ENCODE measurements at places on chromosomes 12 and 14. TPM values are rescaled to one million over a fixed set of nuclear protein-coding genes. Genes with fewer than 3 reads are reported as not detected.

Gene BICDL1
- 8.0 TPM for polyA plus RNA-seq

Gene CPNE6
- not detected for polyA plus RNA-seq

Gene RIMBP2
- polyA plus RNA-seq = 0.12 TPM

Gene AMHR2
- not detected for polyA plus RNA-seq

Gene VDR
- polyA plus RNA-seq = 29.0 TPM

DNA sequence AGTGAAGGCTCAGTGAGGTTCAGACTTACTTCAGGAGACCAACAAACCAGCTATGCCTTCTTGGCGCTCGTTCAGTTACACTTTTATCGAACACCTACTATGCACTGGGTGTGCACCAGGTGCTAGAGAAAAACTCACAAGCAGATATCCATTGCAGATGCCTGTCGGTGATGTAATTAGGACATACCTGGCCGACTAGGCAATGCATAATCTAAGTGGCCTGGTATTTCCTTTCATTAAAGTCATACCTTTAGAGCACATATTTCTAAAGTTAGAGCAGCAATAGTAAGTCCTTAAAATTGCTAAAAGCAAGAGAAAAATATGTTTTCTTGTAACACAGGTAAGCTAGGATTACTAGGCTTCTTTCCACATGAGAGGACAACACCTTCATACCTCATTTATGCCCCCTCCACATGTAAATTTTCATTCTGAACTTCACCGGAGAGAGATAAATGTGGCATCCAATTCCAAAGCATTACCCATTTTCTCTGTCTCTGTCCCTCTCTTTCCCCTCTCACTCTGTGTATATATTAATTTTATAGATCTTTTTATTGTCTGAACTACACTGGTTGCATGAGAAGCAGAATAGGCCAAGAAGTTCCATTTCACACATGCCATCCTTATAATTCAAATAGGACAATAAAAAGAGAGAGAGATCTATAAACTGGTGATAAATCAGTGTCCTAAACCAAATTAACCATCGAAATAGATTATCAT, 242.2 kb downstream of the SPTSSA start:
- H3K4me1 ChIP-seq = peaks cover 28% of the 10 kb centered on the region
- no peaks in the 10 kb centered on the region for H3K27me3 ChIP-seq
- H3K36me3 ChIP-seq = no peaks in the 10 kb centered on the region
- H3K4me3 ChIP-seq = no peak overlapping the region

DNA sequence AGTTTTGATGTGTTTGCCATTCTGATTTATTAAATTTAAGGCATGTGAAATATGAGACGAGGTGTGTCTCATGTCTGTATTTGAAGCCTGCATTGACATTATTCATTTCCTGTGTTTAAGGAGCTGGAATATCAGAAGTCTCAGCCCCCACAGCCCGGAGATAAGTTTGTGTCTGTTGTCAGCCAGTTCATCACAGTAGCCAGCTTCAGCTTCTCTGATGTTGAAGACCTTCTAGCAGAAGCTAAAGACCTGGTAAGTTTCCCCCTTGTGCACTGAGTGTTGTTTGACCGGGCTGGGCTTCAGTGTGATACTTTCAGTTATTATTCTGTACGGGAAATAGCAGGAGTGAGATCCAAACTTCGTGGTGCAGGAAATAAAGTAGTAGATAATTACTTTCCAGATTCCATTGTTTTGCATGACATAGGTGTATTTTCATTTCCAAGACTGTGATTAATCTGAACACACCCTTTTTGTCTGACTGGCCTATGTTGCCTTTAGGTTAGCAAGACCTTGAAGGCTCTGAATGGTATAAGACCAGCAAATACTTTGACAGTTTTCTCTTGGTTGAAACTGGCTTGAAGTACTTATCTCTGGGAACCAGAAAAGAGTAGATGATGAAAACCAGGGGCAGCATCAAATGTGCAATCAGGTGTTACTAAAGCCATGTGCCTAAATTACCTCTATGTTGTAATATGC, 101.5 kb downstream of the GPR135 start:
- H3K4me3 ChIP-seq = peak overlapping the region; percentile 90
- H3K36me3 ChIP-seq = peaks cover 7% of the 10 kb centered on the region

DNA sequence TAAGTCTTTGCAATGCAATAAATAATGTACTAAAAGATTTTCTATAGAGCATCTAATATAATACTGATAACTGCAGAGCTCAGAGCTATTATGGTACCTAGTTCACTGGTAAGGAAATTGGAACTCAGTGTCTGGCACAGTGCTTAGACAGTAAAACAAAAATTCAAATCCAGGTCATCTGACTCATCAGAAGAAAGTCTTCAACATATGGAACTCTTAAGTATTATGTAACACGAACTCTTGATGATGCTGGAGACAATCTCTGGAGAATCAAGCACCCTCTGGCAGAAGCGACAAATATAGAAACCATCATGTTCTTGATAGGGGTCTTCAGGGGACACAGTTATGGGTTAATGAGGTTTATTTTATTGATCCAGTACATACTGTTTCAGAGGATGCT, 37.3 kb upstream of the TRHDE start:
- H3K4me3 ChIP-seq = no peak overlapping the region
- DNase-seq = no peak
- no peaks in the 10 kb centered on the region for H3K36me3 ChIP-seq
- no peaks in the 10 kb centered on the region for H3K27me3 ChIP-seq
- no peaks in the 10 kb centered on the region for H3K4me1 ChIP-seq
- no peak overlapping the region for H3K27ac ChIP-seq

GRCh38 chr12:76085520-76085868, 1.0 kb upstream of the NAP1L1 start:
- peaks cover 29% of the 10 kb centered on the region for H3K4me1 ChIP-seq
- no peaks in the 10 kb centered on the region for H3K36me3 ChIP-seq
- peak overlapping the region; percentile 87 for H3K27ac ChIP-seq
- no peaks in the 10 kb centered on the region for H3K27me3 ChIP-seq

DNA sequence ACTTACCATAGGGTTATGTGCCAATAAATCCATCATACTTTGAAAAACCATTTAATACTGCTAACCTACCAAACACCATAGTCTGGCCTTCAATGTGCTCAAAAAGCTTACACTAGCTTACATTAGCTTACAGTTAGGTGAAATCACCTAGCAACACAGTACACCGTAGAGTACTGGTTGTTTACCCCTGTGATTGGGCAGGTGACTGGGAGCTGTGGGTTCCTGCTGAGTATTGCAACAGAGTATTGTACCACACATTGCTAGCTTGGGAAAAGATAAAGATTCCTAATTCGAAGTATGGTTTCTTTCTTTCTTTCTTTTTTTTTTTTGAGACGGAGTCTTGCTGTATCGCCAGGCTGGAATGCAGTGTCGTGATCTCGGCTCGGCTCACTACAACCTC, 5.6 kb downstream of the ATP5MC2 start:
- H3K27ac ChIP-seq = no peak overlapping the region
- H3K27me3 ChIP-seq = no peaks in the 10 kb centered on the region
- H3K4me3 ChIP-seq = no peak overlapping the region
- DNase-seq = no peak

GRCh38 chr14:106372870-106373652, 846.7 kb downstream of the TMEM121 start:
- no peak overlapping the region for H3K4me3 ChIP-seq
- no peaks in the 10 kb centered on the region for H3K36me3 ChIP-seq
- no peak for DNase-seq
- H3K27me3 ChIP-seq = no peaks in the 10 kb centered on the region

DNA sequence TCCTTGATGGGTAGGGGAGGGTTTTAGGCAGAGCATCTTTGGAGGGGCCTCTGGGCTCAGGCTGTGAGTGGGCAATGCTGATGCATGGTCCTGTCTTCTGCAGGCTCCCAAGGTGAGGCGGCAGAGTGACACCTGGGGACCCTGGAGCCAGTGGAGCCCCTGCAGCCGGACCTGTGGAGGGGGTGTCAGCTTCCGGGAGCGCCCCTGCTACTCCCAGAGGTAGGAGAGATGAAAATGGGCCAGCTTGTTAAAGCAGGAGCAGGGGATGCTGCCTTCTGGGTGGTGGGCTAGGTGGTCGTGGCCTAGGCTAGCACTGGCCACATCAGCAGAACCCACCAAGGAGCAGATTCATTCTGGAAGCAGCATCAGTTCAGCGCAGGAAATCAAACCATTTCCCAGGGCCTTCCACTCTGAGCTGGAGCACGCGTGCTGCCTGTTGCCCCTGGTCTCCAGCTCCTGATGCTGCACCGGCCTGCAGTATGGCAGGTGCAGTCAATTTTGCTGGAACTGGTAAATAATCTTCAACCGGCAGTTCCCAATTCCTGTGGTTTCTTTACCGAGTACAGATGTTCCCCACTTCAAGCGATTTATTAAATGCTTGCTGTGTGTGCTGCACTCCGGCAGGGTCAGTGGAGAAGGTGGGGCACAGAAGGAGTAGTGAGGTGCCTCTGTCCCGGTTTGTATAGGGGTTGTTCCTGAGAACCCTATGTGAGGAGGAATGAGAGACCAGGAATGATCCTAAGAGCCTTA, 7.4 kb downstream of the PAPLN start:
- DNase-seq = no peak
- peaks cover 36% of the 10 kb centered on the region for H3K4me1 ChIP-seq
- peaks cover 10% of the 10 kb centered on the region for H3K27me3 ChIP-seq
- no peaks in the 10 kb centered on the region for H3K36me3 ChIP-seq

DNA sequence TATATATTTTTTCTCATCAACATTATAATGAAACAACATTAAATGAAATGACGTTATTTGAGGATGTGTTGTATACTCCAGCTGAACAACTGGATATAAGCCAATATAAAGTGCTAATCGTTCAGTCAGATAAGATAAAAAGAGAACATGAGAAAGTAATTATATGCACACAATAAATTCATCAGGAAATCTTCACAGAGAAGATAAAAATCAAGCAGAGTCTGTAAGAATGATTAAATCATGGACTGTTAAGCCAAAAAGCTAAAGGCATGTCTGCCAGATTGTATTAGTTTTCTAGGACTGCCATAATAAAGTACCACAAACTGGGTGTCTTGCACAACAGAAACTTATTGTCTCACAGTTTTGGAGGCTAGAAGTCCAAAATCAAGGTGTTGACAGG, 178.6 kb downstream of the NELL2 start:
- DNase-seq = no peak
- H3K36me3 ChIP-seq = no peaks in the 10 kb centered on the region
- H3K4me1 ChIP-seq = no peaks in the 10 kb centered on the region
- H3K27ac ChIP-seq = no peak overlapping the region
- H3K27me3 ChIP-seq = no peaks in the 10 kb centered on the region
- no peak overlapping the region for H3K4me3 ChIP-seq

DNA sequence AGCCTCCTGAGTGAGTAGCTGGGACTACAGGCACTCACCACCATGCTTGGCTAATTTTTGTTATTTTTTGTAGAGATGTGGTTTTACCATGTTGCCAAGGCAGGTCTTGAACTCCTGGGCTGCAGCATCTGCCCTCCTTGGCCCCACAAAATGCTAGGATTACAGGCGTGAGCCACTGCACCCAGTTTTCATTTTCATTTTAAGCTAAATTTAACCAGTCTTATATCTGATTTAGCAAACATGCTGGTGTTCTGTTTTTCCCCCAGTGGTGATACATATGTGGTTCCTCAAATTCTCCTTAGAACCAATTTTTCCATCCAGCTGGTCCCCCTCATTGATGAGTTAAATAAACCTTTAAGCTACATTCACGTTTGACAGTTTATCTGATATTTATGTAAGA, 43.8 kb upstream of the BICD1 start:
- no peaks in the 10 kb centered on the region for H3K36me3 ChIP-seq
- no peak for DNase-seq
- H3K4me3 ChIP-seq = no peak overlapping the region
- no peak overlapping the region for H3K27ac ChIP-seq
- no peaks in the 10 kb centered on the region for H3K4me1 ChIP-seq

GRCh38 chr14:88866305-88866704, 41.9 kb downstream of the TTC8 start:
- DNase-seq = no peak
- no peak overlapping the region for H3K4me3 ChIP-seq
- H3K36me3 ChIP-seq = no peaks in the 10 kb centered on the region
- no peaks in the 10 kb centered on the region for H3K4me1 ChIP-seq

DNA sequence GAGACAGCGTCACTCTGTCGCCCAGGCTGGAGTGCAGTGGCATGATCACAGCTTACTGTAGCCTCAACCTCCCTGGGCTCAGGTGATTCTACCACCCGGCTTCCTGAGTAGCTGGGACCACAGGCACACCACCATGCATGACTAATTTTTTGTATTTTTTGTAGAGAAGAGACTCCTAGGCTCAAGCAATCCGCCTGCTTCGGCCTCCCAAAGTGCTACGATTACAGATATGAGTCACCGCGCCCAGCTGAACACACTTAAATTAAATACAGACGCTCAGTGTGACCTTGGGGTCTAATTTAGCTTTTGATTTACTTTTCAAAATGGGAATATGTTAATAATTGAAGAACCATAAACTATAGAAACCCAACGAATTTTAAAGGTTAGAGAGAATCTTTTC, 77.2 kb downstream of the C2CD5 start:
- DNase-seq = no peak
- H3K4me3 ChIP-seq = no peak overlapping the region
- no peak overlapping the region for H3K27ac ChIP-seq
- no peaks in the 10 kb centered on the region for H3K36me3 ChIP-seq

GRCh38 chr12:49298160-49298559, 3.2 kb downstream of the PRPH start:
- peaks cover 47% of the 10 kb centered on the region for H3K27me3 ChIP-seq
- H3K27ac ChIP-seq = no peak overlapping the region
- no peaks in the 10 kb centered on the region for H3K36me3 ChIP-seq

GRCh38 chr14:68637106-68638021, 155.5 kb downstream of the ZFP36L1 start:
- H3K27me3 ChIP-seq = no peaks in the 10 kb centered on the region
- H3K27ac ChIP-seq = no peak overlapping the region
- DNase-seq = no peak
- peaks cover 10% of the 10 kb centered on the region for H3K4me1 ChIP-seq
- no peak overlapping the region for H3K4me3 ChIP-seq

DNA sequence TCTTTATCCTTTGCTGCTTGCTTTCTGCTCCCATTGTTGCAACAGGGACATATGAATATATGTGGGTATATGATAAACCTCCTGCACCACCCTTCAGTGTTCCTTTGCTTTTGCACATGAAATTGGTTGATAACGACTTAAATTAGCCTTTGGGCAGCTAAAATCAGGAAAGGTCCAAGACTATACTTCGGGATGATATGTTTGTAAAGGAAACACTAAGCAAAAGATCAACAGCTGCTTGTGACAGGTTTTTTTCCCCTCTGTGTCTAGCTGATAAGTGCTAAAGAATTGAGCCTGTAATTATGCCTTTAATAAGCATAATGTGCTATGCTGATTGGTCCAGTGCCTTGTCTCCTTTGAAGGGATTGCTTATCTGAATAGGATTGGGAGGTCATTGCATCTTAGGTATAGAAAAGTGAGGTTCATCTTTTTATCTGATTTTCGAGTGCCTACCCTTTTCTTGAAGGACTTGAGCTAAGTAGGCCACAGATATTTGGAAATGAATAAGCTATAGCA, 59.4 kb downstream of the PPHLN1 start:
- no peak overlapping the region for H3K27ac ChIP-seq
- H3K36me3 ChIP-seq = peaks cover 14% of the 10 kb centered on the region
- no peak overlapping the region for H3K4me3 ChIP-seq
- no peak for DNase-seq
- H3K4me1 ChIP-seq = no peaks in the 10 kb centered on the region

Data from keratinocyte (primary cell).